Endothelial cell of umbilical vein (primary cell): ENCODE measurements at places on chromosomes 3 and 15.
A peak's percentile ranks its signal among the peaks of the same experiment; 100 is the strongest.

- no peak for DNase-seq
Measured at GRCh38 chr3:163951397-163951987, 1126.8 kb downstream of the SI start.

DNA sequence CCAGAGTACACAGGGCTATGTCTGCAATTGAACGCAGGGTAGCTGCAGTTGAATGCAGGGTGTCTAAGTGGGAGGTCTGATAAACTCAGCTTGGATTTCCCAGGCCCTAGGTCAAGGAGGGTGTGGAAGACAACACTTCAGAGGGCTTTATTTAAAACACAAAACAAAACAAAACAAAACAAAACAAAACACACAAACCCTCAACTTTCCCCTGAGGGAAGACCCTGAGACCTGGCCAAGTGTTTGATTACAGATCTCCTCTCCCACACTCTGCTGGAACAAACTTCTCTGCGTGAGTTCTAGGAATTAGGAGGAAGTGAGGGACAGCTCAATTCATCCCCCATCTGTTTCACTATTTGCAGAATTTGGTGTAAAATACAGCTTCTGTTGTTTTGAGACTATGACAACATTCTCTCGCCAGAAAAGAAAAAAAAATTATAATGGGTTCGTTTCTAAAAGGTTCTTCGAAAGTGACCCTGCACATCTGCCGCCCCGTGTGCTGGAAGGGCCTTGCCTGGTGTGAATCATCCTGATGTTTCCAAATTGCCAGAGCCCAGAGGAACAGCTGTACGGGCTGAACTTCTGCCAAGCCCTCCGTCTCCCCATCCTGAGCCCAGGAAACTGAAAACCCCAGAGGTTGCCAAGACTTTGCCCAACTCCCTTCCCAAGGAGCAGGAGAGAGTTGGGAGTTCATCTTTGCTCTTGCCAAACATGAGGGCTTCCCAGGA, 73.3 kb upstream of the RAD18 start:
- DNase-seq: no peak

- DNase-seq: no peak
Measured at GRCh38 chr15:38598749-38599148, 34.1 kb upstream of the RASGRP1 start.

- DNase-seq: peak; percentile 42
Measured at GRCh38 chr15:43169888-43170287, 15.3 kb upstream of the CCNDBP1 start.

- DNase-seq: no peak
Measured at GRCh38 chr3:114332342-114333179, 38.7 kb downstream of the TIGIT start.

- DNase-seq: no peak
Measured at GRCh38 chr15:51759557-51760070, 8.2 kb downstream of the TMOD2 start.

DNA sequence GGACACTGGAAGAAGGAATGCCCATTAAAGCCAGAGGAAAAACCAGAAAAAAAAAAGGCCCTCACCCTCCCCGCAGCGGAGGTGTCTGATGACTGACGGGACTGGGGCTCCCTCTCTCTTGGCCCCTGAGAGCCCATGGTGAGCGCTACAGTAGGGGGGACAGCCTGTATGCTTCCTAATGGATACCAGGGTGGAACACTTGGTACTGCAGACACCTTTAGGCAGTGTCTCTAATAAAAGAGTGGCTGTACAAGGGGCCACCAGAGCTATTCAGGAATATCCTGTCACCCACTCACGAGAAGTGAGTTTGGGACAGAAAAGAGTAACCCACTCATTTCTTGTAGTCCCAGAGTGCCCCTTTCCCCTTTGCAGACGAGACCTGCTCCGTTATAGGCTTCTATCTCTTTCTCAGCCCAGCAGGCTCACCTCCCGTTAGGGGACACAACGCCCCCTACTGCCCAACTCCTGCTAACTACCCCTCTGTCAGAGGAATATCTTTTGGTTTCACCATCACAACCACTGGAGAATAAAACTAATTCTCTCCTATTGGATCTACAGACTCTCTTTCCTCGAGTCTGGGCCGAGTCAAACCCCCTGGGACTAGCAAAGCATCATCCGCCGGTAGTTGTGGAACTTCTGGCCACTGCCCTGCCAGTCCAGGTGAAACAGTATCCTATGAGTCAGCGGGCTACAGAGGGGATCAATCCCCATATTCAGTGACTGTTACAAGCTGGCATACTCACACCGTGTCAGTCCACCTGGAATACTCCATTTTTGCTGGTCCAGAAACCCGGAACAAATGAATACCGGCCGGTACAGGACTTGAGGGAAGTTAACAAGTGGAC, 40.8 kb downstream of the ZBTB11 start:
- peak; percentile 60 for DNase-seq

DNA sequence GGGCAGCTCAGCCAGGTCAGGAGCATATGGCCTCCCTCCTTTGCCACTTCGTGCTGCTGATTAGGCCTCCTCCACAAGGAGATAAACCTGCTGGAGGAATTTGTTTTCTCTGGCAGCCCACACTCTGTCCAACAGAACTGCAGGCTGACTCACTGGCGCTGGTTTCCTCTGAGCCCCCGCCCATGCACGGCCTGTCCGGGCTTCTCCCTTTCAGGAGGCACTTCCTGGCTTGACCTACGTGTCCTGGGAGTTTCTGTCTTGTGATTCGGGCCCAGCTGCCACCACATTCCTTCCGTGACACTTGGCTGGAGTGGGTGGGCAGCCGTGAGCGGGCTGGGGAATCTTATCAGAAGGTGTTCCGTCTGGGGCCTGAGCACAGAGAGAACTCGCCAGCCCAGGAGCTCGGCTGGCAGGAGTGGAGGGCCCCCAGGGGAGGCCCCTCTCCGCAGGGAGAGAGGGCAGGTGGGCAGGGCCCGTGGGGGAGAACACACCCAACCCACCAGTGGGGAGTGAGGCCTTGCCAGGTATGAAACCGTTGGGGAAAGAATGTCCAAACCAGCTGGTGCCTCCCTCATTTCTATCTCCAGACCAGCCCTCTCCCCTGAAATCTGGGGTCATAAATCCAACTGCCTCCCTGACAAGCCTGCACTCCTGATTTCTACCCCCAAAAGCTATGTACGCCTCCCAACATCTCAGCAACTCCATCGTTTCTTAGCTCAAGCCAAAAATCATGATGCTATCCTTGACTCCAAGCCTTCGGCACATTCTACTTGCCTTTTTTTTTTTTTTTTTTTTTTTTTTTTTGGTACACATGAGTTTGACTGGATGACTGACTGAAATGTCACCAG, 110.6 kb upstream of the MEF2A start:
- peak; percentile 97 for DNase-seq

DNA sequence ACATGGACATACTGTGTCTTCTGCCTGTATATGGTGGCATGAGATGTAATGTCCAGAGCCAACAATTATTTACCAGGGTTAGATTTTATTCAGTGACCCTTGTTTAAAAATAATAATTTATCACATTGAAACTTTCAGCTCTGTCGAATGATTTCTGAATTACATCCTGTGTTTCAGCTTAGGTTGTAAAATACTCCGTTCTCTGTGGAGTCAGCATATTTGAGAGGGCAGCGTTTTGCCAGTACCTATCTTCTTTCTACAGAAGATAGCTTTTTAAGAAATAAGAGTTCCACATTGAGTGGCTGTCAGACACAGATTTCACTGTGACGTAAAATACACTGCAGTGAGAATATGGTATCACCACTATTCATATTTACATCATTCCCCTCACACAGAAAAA, 85.3 kb downstream of the SLC49A4 start:
- DNase-seq: no peak

GRCh38 chr3:7205962-7206361, 345.0 kb downstream of the GRM7 start:
- DNase-seq: no peak

DNA sequence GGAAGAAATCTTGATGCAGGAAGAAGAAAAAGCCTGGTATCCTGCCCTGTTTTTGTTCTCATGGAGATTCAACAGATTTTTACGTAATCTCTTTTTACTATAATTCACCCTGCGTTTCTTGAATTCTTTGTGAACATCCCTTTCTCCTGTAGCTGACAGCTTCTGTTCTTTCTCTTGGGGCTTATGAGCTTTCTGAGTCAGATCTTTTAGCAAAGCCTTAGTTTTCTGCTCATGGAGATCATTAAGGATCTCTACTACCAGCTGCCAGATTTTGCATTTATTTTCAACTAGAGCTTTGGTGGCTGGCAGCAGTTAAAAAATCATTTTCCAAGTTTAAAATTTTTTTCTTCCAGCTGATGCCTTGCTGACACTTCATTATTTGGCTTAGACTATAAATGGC, 51.6 kb downstream of the MOBP start:
- no peak for DNase-seq

DNA sequence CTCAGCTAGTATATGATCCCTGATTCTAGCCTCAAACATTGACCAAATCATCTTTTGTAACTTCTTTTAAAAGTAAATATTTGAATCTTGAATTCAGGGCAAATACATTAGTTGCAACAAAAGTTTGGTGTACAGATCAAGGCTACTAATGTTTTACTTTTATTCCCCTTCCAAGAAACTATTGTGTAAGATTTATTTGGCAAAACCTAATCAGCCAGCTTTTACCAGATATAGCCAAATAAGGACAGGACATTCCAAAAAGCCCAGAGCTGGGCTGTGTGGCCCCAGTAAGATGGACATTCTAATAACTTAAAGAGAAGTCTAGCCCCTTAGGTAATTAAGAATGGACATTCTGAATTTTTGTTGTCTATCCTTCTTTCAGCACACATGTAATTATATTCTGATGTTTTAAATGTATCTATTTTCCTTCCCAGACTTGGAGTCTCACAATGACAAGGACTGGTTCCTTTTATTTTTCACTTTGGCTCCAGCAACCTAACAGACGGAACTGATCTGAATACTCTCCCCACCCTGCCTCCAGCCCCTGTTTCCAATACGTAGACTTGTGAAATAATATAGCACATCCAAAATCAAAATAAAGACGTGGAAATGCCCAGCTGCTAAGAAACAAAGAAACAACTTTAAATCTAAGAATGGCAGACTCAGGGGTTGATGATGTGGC, 48.1 kb downstream of the STARD5 start:
- no peak for DNase-seq
